ENCODE measurements at places on chromosomes 2 and 18. TPM values are rescaled to one million over a fixed set of nuclear protein-coding genes. Genes with fewer than 3 reads are reported as not detected.

C2orf68 gene
- 12.9 TPM for total RNA-seq

GRCh38 chr2:191980483-191980882, 133.6 kb upstream of the CAVIN2 start:
- no peak for DNase-seq

GRCh38 chr2:70664525-70664924, 103.5 kb downstream of the ADD2 start:
- DNase-seq = no peak

CHCHD5 gene
- total RNA-seq = 111 TPM

Data from stomach (tissue), 19 donors.